Stimulated activated CD8-positive, alpha-beta memory T cell treated with anti-CD3 and anti-CD28 coated beads, Interleukin-2, amount 100 ng/mL, for 1 hour (primary cell): ENCODE measurements at places on chromosomes 7 and 10.

DNA sequence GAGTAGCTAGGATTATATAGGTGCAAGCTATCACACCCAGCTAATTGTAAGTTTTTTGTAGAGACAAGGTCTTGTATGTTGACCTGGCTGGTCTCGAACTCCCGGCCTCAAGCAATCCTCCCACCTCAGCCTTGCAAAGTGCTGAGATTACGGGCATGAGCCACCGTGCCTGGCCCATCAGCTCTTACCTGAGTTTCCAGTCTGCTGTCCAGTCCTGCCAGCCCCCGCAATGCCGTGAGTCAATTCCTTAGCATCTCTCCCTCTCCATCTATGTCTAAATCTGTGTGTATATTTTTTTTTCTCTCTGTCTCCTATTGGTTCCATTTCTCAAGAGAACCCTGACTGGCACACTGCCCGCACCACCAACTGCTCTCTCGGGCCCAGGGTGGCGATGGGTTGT, 127.6 kb downstream of the ACTR3B start:
- no peak for DNase-seq

DNA sequence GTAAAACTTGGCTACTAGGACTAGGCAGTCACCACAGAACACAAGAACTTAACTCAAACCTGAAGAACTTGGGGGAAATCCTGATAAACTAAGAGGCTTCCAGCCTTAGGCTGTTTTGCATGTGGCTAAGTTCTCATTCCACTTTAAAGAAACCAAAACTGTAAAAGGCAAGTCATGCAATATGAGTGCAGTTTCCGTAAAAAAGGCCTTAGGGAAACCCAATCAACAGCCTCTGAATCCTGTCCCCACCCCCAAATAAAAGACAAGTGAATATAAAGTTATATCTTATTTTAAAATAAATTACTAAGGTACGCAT, 95.1 kb downstream of the USP6NL start:
- no peak for DNase-seq

- DNase-seq, result no peak
These were observed 97.4 kb downstream of the SVOPL start for GRCh38 chr7:138603549-138604318.

- DNase-seq, result no peak
These were observed 341.5 kb upstream of the ZMIZ1 start for GRCh38 chr10:78727251-78727650.

- no peak for DNase-seq
These were observed 84.9 kb downstream of the CCDC3 start for GRCh38 chr10:12916587-12916986.

DNA sequence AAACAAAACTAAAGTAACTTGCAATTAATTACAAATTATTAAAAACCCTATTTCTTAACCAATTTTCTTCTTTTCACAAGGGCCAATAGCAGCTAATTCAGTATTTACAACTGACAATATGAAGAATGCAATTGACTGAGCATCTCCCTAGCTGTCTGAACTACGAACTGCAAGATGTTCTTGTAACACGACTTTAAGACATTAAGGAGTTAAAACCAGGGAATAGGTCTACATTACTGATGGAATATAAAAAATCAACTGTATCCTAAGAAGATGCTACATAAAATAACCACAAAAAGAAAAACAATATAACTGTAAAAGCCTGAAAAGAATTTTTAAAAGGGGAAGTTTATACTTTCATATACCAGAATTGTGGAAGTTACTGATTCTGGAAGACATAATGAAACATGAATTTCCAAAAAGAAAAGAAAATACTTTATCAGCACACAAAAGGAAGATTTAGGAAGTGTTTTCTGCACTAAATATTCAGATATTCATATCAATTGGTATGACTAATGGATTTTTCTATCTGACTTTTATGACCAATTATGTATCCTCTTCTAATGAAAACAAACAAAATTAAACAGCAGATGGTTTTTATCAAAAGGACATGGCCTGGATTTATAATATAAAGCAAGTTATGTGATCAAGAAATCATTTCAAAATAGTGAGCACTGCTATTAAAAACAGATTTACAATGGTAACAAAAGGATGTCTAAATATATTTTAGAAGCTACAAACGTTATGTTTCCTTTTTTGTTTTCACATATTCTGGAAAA, 1.6 kb downstream of the GPR22 start:
- DNase-seq, result no peak
